ENCODE measurements at places on chromosomes 7 and 10.

DNA sequence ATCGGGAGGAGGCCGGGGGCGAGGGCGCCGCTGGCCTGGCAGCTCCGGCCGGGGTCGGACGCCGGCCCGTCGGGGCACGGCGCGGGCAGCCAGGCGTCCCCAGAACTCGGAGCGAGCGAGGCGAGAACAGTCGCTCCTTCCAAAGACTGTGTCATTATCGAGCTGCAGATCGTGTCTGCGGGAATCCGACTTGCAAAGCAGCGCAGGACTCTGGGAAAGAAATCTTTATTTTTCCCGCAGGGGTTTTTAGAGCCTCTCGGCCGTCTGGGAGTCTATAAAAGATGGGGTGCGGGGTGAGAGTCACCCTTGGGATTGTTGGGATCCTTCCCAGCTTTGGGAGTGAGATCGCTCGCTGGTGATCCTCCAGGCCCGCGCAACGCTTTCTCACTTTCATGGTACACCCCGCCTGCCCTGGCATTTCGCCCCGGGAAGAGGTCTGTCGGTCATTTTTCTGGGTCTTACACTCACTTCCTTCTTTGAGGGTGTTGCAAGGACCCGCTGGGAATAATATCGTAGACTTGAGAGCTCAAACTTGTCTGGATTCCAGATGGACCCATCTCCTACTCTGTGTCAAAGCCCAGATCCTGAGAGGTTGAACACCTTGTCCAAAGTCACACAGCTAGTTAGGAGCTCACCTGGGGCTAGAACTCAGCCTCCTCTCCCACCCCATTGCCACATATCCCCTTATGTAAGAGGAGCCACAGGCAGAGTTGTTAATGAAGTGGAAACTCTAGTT is 1.0 kb downstream of the UBTD1 start:
- ATAC-seq, result no peak

DNA sequence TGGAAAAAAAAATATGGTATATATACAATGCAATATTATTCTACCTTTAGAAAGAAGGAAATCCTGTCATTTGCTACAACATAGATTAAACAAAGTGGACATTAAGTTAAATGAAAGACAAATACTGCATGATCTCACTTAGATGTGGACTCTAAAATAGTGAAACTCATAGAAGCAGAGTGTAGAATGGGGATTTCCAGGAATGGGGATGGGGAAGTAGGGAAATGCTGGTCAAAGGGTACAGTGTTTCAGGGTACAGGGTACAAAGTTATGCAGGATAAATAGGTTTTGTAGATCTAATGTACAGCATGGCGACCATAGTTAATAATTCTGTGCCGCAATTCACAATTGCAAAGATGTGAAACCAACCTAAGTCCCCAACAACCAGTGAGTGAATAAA is 385.5 kb downstream of the SFMBT2 start:
- ATAC-seq, result no peak

GRCh38 chr7:2640846-2641316 is 9.1 kb downstream of the TTYH3 start:
- ATAC-seq, result no peak

- no peak for ATAC-seq
Observed at GRCh38 chr7:92831716-92832533, 4.4 kb downstream of the CDK6 start.

DNA sequence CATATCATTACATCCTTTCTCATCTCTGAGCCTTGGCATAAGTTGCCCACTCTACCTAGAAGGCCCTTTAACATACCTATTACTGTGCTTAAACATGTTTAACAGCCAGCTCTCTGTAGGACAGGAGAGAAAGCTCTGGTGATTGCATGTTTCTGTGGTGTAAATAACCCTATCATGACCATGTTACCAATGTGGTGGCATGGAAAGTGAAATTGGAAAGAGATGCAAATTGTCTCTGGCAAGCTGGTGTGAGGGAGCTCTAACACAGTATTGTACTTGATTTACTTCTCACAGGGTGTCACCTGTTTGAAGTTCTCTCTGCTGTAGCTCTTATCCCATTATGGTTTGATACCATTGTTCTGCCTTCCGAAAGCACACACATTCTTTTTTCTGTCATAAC is 231.8 kb upstream of the DKK1 start:
- no peak for ATAC-seq

Data from gastroesophageal sphincter (tissue), 4 donors.